NCI-H1092 (cell line): ENCODE measurements at places on chromosomes 11 and 22.

- no peak for DNase-seq
Measured at GRCh38 chr11:105697291-105697690, 87.4 kb downstream of the GRIA4 start.

- DNase-seq: no peak
Measured at GRCh38 chr11:60912851-60913528, 968 bp upstream of the TMEM109 start.

DNA sequence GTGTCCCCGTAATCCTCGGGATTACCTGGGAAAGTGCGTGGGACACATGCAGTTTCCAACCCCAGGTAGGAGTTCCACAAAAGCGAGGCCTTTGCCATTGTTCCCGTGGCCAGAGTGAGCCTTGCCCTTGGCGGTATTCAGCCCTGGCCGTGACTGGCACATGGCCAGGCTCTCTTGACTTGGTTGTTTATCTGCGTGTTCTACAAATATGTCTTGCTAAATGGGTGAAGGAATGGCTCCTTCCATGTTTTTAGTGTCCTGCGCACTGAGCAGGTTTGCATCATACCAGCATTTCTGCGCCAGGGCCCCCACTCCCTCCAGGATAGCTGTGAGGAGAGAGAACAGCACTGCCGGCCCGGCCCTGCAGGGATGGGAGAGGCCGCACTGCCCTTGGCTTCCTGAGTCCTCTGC lies 20.0 kb downstream of the POLR3H start:
- DNase-seq: no peak

DNA sequence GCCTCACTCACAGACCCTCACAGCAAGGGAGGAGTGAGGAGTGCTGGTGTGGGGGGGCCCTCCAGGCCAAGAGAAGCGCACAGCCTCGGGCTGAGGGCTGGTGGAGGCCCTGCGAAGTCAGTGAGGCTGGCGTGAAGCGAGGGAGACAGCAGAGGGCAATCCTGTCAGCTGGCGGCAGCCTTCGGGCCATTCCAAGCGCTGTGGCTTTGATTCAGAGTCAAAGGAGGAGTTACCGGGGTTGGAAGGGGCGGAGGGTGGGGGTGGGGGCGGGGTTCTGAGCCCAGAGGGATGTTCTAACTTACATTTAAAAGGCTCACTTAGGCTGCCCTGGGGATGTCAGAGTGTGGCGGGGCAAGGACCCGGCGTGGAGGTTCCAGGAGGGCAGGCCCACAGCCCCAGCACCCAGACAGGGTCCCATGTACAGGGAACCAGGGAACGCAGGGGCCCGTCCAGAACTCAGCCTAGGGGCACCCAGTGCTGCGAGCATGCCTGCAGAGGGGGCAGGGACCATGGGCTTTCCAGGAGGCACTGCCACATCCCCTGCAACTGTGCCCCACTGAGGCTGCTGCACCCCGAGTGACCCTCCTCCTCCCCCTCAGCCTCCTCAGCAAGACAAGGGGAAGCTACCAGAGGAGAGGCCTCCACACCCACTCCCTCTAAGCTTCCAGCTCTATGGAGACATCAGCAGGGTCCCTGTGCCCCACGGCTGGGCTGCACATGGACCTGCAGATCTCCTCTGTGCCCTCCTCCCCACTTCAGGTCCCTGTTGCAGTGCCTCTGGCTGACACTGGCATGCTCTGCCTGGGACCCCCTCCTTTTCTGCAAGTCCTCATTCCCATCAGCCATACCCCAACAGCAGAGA lies 39.7 kb upstream of the TTLL12 start:
- no peak for DNase-seq

DNA sequence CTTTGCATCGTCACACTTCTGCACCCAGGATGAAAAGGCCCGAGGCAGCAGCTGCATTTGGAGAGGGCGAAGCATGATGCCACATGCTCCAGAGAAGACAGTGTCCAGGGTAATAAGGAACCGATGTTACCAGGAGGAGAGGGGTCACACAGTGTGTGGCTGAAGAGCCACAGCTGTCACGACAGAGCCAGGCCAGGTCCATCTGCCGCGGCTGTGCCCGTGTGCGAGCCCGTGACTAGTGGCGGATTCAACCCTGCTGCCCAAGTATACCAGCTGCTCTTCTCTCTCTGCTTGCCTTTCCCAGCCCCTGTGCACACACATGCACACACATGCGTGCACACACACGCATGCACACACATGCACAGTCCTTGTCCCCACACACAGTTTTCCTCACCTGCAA lies 1432.5 kb downstream of the BRD1 start:
- DNase-seq: no peak

DNA sequence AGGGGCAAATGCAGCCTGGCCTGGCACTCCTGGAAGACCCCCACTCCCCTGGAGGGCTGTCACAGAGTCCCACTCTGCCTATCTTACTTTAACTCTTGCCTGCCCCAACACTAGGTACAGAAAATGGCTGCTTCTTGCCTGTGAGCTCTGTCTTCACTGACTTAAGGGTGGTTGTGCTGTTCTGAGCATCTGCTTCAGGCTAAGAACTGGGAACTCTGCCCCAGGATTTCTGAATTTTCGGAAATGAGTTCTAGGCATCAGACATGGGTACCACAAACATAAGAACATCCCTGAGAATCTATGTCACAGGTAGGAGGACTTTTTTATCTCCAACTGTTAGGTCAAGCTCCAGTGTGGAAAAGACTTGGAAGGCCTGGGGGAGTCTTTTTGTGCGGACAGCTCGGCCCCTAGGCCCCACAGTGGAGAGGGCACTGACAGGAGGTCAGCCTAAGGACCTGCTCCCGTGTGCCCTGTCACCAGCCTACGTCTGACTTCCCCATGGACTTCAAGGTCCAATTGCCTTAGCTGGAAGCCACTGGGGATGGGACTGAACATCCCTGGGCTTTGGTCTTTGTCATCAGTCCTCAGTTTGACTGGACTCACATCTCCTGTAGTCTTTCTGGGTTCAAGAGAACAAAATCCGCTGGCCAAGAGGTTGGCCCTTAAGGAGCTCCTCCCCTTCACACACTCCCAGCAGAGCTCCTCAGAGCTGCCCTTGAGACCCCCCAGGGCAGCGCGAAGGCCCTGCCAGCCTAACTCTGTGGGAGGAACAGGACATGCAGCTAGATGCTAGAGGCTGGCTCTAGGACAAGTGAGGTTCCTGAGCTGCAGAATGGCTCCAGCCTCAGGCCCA lies 31.9 kb downstream of the PPP2R1B start:
- no peak for DNase-seq

- DNase-seq: no peak
Measured at GRCh38 chr11:108781946-108782345, 117.1 kb downstream of the DDX10 start.

DNA sequence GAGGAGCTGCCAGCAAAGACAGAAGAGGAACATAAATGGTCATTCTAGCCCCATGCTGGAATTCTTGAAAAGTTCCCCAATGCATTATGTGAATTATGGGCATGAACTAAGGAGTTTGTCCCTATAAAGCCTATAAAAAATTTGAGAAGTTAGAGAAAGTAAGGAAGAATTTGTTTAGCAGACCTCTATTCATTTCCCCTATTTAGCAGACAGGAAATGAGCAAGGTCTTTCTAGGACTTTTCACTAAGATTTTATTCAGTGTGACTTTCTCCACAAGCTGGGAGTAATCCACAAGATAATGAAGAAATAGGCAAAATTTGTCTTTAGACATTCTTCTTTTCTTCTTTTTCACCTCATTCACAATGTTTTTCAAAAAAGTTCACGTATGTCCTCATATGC lies 20.0 kb downstream of the PRRG4 start:
- no peak for DNase-seq

- DNase-seq: no peak
Measured at GRCh38 chr11:33931067-33931466, 39.2 kb upstream of the LMO2 start.

GRCh38 chr11:47991266-47991830 lies 11.0 kb downstream of the PTPRJ start:
- DNase-seq: peak; percentile 59

DNA sequence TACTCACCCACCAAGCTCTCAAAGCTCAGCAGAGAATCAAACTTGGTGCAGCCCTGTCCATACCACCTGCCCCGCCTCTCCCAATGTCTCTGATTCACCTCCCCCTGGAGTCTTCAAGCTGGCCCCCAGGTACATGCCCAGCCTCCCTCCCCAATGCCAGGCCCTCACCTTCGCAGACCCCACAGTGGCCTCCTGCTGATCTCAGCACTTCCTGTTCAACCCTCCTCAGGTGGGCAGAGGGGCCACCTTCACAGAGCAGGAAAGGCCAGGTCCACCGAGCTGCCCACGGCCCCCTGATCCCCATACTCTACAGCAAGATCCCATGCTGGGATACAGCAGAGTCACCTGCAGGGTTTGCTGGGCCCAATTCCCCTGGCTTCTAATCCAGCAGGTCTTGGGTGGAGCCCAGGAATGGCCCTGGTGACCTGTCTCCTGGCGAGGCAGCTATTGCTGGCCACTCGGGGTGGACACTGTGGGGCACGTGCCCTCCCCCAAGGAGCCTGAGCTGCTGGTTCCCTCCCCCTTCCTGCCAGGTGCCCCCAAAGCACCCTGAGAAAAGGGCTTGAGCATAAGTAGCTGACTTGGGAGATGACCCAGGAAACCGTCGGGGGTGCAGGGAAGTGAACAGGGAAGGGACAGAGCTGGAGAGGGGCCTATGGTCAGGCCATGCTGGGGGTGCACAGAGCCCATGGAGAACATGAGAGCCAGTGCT lies 150.7 kb downstream of the BRD1 start:
- DNase-seq: no peak

- no peak for DNase-seq
Measured at GRCh38 chr11:124674168-124674517, 439 bp downstream of the SPA17 start.

GRCh38 chr11:116857936-116858335 lies 20.5 kb upstream of the APOA1 start:
- no peak for DNase-seq

- DNase-seq: no peak
Measured at GRCh38 chr11:126475014-126475991, 119.8 kb downstream of the ST3GAL4 start.

- peak; percentile 26 for DNase-seq
Measured at GRCh38 chr11:72238040-72238450, 5.9 kb downstream of the PHOX2A start.

GRCh38 chr11:1460986-1461825 lies 25.4 kb downstream of the MOB2 start:
- no peak for DNase-seq

DNA sequence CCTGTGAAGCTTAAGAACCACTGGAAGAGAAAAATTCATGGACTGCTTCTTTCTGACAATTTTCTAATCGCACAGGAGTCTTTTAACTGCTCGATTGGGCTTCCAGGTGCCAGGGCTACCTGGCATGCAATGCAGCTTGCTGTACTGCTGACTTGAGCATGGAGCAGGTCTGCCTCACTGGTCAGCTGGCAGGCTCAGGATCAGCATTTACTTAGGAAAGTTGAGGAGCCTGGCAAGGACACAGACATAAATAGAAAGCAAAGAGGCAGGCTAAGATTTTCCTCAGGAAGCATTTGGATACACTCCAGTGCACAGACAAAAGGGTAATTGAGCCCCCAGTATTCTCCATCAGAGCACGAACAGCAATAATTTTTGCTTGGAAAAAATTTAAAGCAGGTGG lies 163.5 kb downstream of the CSNK2A3 start:
- no peak for DNase-seq
